ENCODE measurements at places on chromosomes 2 and 18.

GRCh38 chr2:113826346-113827285 is 63.3 kb upstream of the ACTR3 start:
- DNase-seq, result no peak

DNA sequence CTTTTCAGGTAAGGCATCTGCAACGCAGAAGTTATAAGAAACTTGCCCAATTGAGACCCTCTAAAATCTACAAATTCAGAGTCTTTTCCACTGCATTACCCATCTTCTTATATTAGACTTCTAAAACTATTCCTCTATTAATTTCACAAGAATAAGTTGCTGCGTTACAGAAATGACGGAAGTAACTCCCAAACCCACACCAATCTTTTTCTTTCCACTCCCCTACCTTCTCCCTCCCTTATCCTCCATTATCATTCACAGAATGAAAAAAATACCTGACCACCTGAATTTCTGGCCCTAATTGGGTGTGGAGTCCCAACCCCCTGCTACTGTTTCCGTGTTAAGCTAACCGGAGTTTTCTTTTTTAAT is 689 bp downstream of the RPRD1A start:
- no peak for DNase-seq

GRCh38 chr2:165575044-165575615 is 105.6 kb downstream of the CSRNP3 start:
- DNase-seq, result no peak

- no peak for DNase-seq
Observed at GRCh38 chr18:46239998-46240397, 135.8 kb downstream of the HAUS1 start.

DNA sequence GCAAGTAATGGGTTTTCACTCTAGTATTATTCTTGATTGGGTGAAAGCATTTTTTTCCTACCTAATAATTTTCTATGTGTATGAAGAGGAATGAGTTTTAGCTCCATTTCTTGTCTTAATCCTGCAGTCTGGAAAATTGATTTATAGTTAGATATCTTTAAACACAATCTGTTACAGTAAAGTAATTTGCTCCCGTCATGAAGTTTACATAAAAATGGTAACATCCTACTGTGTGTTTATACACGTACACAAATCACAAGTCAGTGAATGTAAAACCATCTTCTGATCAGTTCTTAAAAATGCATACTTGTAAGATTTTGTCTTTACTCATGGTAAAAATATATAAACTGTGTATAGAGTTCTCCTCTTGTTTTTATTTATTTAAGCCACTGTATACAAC is 51.1 kb downstream of the MAP2 start:
- DNase-seq, result no peak

- DNase-seq, result no peak
Observed at GRCh38 chr18:69718912-69719547, 228.6 kb downstream of the CD226 start.

GRCh38 chr2:159165048-159165447 is 121.5 kb downstream of the WDSUB1 start:
- DNase-seq, result no peak

- peak; percentile 74 for DNase-seq
Observed at GRCh38 chr2:195531754-195532153, 125.3 kb upstream of the SLC39A10 start.
